ENCODE measurements at places on chromosomes 6 and 20. TPM values are rescaled to one million over a fixed set of nuclear protein-coding genes. Genes with fewer than 3 reads are reported as not detected.

The SAPCD1 gene
- total RNA-seq = 0.74 TPM

The SAMD3 gene
- total RNA-seq = 6.1 TPM

The BCKDHB gene
- 10.8 TPM for total RNA-seq

The SLC17A1 gene
- not detected for total RNA-seq

The NQO2 gene
- total RNA-seq = 6.1 TPM

The ETV7 gene
- not detected for total RNA-seq

The VEGFA gene
- 27.3 TPM for total RNA-seq

The CLVS2 gene
- 43.3 TPM for total RNA-seq

The CALHM4 gene
- total RNA-seq = not detected

The APOM gene
- 0.98 TPM for total RNA-seq

The HDGFL1 gene
- total RNA-seq = under 0.01 TPM

All from temporal lobe (tissue), 4 donors.